ENCODE measurements at places on chromosomes 11 and 22.

- no peak for DNase-seq
These were observed 104.7 kb downstream of the PLEKHA7 start for GRCh38 chr11:16909359-16910035.

DNA sequence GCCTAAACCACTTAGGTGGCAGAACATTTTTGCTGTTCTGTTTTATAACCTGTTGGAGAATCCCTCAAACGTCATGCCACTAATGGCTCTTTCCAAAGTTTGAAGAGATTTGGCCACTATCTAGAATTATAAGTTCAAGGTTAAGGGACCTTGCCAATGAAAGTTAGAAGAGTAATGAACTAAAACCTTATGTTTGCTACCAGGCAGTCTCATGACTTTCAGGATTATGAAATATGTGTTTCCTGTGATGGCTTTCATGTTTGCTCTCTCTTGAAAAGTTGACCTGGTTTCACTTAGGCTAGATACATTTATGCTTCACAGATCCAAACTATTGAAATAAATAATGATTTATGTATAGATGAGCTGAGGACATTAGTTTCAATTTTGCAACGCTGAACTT is 340.0 kb downstream of the LRRC4C start:
- no peak for DNase-seq

- no peak for DNase-seq
These were observed 412.5 kb upstream of the DDI1 start for GRCh38 chr11:103623933-103624332.

DNA sequence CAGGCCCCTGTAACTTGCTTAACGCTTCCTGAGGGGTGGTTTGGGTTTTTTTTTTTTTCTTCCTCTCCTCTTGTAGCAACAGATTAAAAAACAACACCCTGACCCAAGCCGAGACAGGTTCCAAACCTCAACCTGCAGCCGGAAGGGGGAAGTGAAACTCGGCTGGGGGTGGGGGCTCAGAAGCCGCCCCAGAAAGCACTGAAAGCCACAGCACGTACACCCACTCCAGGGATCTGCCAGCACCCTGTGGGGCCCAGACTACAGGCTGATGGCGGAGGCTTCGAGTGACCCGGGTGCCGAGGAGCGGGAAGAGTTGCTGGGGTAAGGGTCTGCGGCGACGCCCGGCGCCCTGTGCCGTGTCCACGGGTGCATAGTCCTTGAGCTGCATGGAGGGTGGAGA is at the start of gene LSP1:
LSP1 (plus strand) TSS at position 208 of the 400 bp plus-strand sequence; CDS start at position 269, 61 bp downstream.
- DNase-seq: no peak

- DNase-seq: peak; percentile 3
These were observed 54.4 kb downstream of the TMEM135 start for GRCh38 chr11:87092159-87092558.

DNA sequence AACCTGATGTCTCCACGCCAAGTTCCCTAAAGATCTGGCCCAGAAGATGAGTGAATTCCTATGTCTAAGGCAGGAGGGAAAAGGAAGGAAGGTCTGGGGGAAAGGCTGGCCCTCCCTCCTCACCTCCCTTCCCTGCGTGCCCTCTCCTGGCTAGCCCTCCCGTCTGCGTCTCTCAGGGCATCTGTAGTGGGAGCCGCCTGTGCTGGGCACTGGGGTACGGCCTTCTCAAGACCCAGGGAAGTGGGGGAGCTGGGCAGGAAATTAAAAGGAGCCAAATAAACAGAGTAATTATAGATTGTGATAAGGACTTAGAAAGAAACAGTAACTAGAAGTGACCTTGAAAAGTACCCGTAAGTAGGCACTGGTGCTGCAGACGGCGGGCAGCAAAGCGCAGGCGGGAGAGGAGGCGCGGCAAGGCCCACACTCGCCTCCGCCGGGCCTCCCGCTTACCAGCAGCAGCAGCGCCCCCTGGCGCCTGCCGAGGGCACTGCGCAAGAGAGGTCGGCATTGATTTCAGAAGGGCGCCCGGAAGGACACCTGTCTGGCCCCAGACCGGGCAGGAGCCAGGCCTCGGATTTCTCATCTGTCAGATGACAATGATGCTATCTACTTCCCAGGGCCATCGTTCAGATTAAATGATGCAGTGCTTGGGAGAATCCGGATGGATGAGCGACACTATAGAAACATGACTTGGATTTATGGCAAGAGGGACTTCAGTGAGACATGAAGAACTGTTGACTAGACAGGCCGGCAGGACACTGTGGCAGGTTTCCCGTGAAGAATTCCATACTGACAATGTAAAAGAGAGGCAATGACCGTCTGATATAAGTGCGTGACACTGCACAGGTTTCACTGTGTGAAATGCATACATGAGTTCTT is 7.3 kb downstream of the KCNJ1 start:
- DNase-seq: peak; percentile 48

DNA sequence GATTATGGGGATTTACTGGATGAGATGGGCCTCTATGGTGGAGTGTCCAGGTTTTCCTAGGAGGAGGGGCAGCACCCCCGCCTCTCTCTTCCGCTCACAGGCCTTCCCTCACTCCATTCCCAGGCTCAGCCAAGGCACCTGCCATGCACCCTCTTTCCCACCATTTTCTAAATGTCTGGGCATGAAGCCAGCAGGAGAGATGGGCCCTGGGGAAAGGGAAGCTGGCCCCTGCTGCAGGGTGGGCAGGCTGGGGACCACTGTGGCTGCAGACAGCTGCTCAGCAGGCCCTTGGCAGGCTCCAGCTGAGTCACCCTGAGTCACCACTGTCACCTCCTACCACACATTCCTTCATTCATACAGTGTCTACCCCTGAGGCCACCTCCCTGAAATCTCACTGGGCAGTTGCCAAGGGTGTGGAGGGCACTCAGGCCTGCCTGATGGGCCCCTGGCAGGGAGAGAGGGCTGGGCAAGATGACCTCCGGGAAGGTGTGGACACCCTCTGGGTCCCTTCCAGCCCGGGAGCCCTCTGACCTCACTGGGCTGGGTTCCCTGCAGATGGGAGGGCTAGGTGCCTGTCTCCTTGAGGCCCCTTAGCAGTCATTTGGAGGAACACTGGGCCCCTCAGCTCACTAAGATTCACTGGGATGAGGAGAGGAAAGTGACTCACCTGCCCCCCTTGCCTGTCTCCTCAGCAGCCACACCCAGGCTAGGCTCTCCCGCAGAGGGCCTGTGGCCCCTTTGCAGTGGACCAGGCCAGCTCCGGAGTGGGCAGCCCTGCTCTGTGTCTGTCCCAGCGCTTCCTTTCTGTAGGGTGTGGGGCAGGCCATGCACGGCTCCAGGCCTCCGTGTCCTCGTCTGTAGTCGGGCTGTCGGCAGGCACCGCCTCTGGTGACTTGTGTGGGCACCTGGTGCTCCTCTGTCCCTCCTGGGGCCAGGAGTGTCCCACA is 7.8 kb downstream of the MYEOV start:
- peak; percentile 100 for DNase-seq

DNA sequence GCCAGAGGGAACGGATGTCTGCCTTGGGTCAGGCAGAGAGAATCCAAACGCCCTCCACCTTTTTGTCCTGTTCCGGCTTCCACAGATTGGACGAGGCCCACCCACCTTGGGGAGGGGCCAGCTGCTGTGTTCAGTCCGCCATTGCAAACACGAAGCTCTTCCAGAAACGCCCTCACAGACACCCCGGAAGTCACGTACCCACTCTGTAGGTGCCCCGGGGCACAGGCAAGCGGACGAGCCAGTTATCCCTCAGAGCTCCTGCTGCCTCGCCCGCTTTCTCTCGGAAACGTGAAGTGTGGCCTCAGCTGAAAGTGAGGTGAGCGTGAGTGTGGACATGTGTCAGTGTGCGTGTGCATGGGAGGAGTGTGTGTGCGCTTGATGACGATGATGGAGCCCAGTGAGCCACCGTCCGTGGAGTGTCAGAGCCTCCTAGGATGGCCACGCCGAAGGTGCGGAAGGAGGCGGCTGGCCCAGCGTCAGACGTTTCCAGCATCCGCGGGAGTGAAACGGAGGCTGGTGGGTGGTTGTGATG is 869.2 kb downstream of the TBC1D22A start:
- DNase-seq: peak; percentile 94

- no peak for DNase-seq
These were observed 19.2 kb downstream of the SLC43A1 start for GRCh38 chr11:57496109-57496820.

DNA sequence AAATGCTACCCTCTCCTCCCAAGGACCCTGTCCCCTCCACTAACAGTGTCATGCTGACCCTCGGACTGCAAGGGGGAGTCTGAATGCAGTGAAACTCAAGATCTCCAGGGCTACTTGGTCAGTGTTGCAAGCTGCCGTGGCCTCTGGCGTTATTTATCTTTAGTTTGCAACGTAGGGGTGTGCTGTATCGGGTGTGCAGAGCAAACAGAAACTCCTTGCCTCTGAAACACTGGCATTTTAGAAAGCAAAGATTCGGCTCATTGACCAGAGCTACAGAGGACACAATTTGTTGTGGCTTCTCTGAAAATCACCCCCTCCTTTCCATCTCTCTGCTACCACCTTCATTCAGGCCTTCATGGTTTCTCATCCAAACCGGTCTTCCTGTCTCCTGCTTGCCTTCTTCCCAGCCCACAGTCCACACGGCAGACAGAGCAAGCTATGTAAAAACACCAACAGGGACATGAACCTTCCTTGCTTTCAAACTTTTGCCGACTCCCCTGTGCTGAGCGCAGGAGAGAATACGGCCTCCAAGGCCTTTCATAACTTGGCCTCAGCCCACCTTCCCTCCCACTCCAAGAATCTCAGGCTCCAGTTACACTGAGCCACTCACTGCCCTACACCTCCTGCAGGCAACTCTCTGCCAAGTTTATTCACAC is 14.9 kb downstream of the FZD4 start:
- DNase-seq: no peak

- no peak for DNase-seq
These were observed 14.4 kb downstream of the IL18BP start for GRCh38 chr11:72012897-72013721.

Measured in HT1080 (cell line).